ENCODE measurements at places on chromosomes 1 and 21. TPM values are rescaled to one million over a fixed set of nuclear protein-coding genes. Genes with fewer than 3 reads are reported as not detected.

- DNase-seq: no peak
Measured at GRCh38 chr1:212413902-212414327, 771 bp downstream of the PACC1 start.

- DNase-seq: no peak
Measured at GRCh38 chr1:82329226-82329625, 528.5 kb downstream of the ADGRL2 start.

DNA sequence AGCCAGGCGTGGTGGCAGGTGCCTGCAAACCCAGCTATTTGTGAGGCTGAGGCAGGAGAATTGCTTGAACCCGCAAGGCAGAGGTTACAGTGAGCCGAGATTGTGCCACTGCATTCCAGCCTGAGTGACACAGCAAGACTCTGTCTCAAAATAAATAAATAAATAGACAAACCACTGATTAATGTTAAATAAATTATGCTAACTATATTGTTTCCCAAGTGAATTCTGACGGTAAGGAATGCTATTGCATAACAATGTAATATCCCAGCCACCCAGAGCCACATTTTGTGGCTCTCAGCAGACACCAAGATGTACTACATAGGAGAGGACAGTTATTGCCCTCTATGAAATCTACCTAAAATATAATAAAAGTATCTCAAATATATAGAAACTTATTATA lies 55.4 kb downstream of the LPGAT1 start:
- DNase-seq: no peak

Gene SPRR1A
- not detected for total RNA-seq

Data from mesenteric fat pad (tissue), 1 donor.